NCI-H460 (cell line): ENCODE measurements at places on chromosomes 4 and X. TPM values are rescaled to one million over a fixed set of nuclear protein-coding genes. Genes with fewer than 3 reads are reported as not detected.

The FGF13 gene
- 50.3 and 55.3 TPM in 2 replicates for total RNA-seq

The DMD gene
- 3.9 and 4.4 TPM in 2 replicates for total RNA-seq

The NDUFC1 gene
- 156 and 178 TPM in 2 replicates for total RNA-seq

The POU4F2 gene
- total RNA-seq, result not detected in 2 replicates

The TRAM1L1 gene
- total RNA-seq, result 4.0 and 4.2 TPM in 2 replicates

The CT45A10 gene
- total RNA-seq, result not detected in 2 replicates

The HMGN5 gene
- total RNA-seq, result 5.1 and 9.5 TPM in 2 replicates

The GASK1B gene
- 63.1 and 83.1 TPM in 2 replicates for total RNA-seq

The SGMS2 gene
- total RNA-seq, result 24.3 and 26.7 TPM in 2 replicates

The TENM3 gene
- total RNA-seq, result 13.5 and 13.8 TPM in 2 replicates

The TFE3 gene
- total RNA-seq, result 56.8 and 59.4 TPM in 2 replicates

The ZNF827 gene
- total RNA-seq, result 4.1 and 5.5 TPM in 2 replicates

The PCDH10 gene
- total RNA-seq, result not detected in 2 replicates

The CCDC160 gene
- total RNA-seq, result not detected in 2 replicates

The ADAMTS3 gene
- 0.07 and 0.14 TPM in 2 replicates for total RNA-seq

The TRIM61 gene
- total RNA-seq, result not detected in 2 replicates

The BMPR1B gene
- 0.20 and 0.27 TPM in 2 replicates for total RNA-seq

The DCLK2 gene
- 12.0 and 12.8 TPM in 2 replicates for total RNA-seq

The CLDN22 gene
- not detected in 2 replicates for total RNA-seq

The GPRASP1 gene
- total RNA-seq, result 0.94 and 2.2 TPM in 2 replicates

The SHISA3 gene
- total RNA-seq, result 0.58 and 0.72 TPM in 2 replicates

The PPP4R3C gene
- not detected in 2 replicates for total RNA-seq

The FAM3A gene
- total RNA-seq, result 42.1 and 44.3 TPM in 2 replicates

The CLDN34 gene
- total RNA-seq, result not detected in 2 replicates

The PCDH19 gene
- total RNA-seq, result 0.05 and 0.06 TPM in 2 replicates
